ENCODE measurements at places on chromosomes 11 and 22. TPM values are rescaled to one million over a fixed set of nuclear protein-coding genes. Genes with fewer than 3 reads are reported as not detected.

GPHA2 gene
- not detected for polyA plus RNA-seq

GLB1L2 gene
- 1.4 TPM for polyA plus RNA-seq

GRCh38 chr11:75539459-75540334 is 14.0 kb upstream of the GDPD5 start:
- H3K27me3 ChIP-seq: no peaks in the 10 kb centered on the region
- no peaks in the 10 kb centered on the region for H3K36me3 ChIP-seq
- H3K27ac ChIP-seq: no peak overlapping the region
- no peak overlapping the region for H3K4me3 ChIP-seq
- H3K4me1 ChIP-seq: peaks cover 38% of the 10 kb centered on the region
- DNase-seq: no peak

SCGB1D2 gene
- polyA plus RNA-seq: not detected

DNA sequence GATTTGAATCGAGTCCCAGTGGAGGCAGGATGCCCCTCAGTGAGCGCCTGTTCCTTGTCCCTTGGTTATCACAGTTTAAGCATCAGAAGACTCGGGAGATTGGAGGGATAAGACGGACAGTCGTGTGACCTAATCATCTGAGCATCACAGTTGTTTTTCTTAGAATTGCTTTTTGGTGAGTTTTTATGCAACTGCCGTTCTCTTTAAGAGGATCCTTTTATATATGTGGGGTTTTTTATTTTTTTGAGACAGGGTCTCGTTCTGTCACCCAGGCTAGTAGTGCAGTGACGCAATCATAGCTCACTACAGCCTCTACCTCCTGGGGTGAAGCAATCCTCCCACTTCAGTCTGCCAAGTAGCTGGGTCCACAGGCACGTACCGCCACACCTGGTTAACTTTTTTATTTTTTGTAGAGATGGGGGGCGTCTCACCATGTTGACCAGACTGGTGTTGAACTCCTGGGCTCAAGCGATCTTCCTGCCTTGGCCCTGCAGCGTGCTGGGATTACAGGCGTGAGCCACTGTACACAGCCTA is 16.5 kb downstream of the NUP50 start:
- no peak overlapping the region for H3K4me3 ChIP-seq
- DNase-seq: no peak
- peaks cover 16% of the 10 kb centered on the region for H3K36me3 ChIP-seq
- peak overlapping the region; percentile 41 for H3K27ac ChIP-seq
